Stimulated activated CD4-positive, alpha-beta T cell treated with anti-CD3 and anti-CD28 coated beads, Interleukin-12 subunit alpha, Interleukin-12 subunit beta, amount 100 ng/mL, for 48 hours (primary cell): ENCODE measurements at places on chromosomes 12 and 14.

DNA sequence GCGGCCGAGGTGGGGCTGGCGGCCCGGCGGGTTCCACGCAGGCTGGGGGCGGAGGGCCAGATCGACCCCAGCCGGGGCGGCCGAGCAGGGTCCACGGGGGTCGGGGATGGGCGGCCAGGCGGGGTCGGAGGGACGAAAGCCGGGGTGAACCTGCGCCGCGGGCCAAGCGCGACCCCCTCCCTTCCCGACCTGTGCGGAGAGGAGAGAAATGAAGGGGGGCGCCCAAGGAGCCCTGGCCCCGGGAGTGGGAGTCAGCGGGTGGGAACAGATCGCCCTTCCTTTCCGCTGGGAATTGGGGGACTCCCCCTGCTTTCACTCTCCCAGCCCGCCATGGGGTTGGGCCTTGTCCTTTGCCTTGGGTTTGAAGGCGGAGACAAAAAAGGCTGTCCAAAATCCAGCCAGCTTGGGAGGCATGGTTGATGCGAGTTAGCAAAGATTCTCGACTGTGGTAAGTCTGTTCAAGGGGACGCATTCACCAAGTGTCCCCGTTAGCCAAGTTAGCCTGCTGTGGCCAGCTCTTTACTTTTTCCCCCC, 559 bp upstream of the CKAP4 start:
- DNase-seq = no peak

DNA sequence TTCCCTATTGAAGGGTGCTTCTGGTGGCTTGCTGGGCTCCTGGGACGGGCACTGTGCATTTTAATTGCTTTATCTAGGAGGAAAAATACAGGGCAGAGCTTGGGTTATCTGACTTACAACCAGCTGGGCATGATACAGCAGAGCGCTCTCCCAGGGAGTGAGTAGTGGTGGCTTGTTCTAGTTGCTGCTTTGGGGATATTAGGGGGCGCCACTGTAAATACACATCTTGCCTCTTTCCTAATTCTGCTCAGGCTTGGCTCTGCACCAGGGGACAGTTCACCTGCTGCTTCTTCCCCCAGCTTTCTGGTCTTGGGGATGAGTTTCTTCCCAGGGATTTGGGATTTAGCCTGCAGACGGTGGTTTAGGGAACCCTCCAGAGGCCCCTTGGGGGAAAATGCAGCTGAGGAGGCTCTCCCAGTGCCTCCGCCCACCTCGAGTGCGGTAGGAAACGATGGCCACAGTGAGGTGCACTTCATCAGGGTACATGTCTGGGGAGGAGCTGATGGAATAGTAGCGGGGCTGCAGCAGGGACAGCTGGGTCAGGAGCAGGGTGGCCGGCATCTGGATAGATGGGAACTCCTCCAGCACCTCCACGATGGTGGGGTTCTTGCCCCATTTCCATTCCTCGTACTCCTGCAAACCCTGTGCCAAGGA, 36.9 kb upstream of the FBXO21 start:
- DNase-seq = no peak

DNA sequence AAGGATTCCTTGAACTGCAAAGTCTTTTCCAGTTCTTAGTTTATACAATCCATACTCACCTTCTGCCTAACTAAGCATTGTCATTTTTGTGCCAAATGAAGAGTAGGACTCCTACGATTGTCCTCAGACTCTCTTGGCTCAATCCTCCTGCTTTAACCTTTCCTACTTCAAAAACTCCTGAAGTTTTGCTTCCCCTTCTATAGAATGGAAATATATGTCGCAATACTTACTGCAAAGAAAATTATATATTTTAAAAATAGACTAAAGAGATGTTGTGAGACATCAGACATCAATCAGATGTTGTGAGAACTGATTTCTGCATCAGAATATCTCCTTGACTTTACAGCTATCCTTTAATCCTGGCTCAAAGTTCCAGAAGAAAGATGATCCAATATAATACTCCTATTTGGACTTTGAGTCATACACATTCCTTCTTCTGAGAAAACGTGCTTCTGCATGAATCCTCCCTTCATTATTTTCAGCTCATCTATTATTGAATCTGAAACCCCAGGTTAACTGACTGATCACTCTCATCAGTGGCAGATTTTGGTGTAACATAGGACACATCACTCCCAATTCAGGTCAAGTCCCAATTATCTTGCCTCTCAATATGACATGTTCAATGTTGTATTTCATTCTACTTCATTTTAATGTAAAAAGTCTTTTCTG, 48.8 kb downstream of the A2M start:
- no peak for DNase-seq

DNA sequence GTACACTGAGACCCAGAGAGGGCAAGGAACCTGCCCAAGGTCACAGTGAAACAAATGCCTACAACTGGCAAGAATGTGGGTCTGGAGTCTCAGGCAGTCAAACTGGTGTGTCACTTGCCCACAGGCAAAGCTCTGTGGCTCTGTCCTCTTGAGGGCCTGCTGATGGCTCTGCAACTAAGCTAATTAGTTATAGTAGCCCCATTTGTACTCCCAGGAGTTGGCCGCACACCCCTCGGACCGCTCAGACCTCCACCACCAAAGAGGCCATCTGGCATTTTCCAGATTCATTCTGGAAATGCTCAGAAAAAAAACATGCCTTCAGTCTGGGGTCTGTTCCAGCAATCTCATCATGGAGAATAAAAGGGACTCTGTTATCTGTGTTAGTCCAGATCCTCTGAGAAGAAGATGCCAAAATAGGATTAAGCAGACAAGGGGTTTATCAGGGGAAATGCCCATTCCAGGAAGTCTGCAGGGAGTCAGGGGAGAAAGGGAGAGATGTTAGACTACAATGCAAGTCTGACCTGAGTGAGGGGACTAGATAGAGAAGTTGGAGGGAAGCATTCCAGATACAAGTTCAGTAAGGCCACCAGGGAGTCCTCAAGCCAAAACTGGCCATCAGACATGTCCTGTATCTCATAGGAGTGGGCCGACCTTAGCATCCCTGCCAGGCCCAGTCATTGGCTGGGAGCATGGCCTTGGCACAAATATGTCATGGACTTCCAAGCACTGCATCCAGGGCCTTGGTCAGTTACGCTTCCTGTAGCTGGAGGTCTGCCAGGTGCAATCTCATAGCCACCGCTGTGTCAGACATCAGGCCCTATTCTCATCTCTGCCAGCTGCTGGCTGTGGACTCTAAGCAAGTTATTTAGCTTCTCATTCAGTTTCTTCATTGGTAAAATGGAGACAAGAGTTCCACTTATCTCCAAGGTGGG, 15.4 kb upstream of the OAS1 start:
- no peak for DNase-seq

DNA sequence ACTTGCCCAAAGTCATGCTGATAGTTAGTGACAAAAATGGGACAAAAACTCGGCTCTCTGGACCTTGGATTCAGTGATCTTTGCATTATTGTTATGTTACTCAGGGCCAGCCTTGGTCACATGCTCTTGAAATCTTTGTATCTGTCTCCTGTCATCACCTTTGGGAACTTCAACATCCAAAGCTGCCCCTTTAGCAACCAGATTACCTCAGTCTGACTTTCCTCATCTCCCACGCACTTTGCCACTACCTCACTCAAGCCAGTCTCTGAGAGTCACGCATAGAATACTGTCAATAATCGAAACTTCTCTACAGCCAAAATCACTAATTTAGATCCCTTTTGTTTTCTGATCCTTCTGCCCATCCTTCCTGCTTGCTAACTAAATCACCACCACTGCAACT, 90.8 kb upstream of the DAAM1 start:
- no peak for DNase-seq

- DNase-seq = no peak
Observed at GRCh38 chr14:93951635-93952540, 24.5 kb downstream of the ASB2 start.
